GM23338 (cell line): ENCODE measurements at places on chromosomes 12 and 14.

DNA sequence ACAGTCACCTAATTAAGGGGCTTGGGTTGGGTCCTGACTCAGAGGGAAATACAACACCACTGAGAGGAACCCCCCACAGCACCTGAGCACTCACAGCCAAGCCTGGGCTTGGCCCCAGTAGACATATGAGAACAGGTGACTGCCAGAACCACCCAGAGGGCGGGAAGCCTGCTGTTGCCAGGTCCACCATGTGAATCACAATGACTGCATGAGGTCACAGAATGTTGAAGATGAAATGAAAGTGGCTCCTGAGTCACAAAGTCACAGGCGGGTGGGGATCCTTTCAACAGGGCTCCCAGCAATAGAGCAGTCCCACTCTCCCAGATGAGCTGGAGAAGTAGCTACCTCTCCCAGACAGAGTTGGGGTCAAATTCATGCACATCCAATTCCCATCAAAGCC is at the start of gene LRRC74A:
Gene LRRC74A, plus strand, starts transcription at position 287 of the 400 bp plus-strand sequence. CDS start 290 bp downstream, outside the sequence.
- DNase-seq: no peak

GRCh38 chr14:38605193-38606114 is 349.6 kb upstream of the CLEC14A start:
- DNase-seq: peak; percentile 36

- no peak for DNase-seq
These were observed 82.4 kb upstream of the SLC38A2 start for GRCh38 chr12:46454981-46455380.

- DNase-seq: no peak
These were observed 105.5 kb downstream of the SYT1 start for GRCh38 chr12:78970041-78970440.

DNA sequence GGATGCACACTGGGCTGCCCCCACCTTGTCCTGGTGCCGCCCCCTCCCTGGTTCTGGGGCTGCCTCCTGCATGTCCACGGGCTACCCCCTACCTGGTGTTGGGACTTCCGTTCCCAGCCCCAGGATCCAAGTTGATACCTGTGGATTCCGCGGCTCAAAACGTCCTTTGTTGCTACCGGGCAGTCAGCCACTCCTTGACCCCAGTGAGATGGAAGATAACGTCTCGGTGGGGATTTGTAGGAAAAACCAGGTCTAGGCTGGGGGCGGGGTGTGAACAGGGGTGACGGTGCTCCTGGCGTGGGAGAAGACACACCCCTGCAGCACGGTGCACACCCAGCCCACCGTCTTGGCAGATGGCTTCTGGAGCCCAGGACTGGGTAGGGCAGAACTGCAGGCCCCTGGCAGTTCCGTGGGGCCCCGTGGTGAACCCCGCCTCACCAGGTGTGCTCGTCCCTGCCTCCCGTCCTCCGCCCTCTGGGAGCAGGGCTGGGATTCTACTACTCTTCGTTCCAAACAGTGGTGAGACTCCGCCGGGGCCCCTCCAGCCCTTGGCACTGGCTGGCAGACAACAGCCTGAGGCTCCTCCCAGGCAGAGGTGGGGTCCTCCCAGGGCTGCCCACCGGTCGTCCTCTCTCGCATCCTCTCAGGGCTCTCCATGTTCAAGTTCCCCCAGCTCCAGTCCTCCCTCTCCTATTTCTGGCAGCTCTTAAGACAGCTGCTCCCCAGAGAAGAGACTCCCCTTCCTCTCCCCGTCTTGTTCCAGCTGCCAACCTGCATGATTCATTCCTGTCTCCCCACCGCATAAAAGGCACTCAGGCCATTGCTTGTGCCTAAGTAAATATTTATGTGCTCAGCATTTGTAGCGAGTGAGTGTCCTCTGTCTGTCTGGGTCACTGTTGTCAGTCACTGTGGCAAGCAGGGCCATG is 75.5 kb downstream of the FBXL14 start:
- DNase-seq: no peak

- no peak for DNase-seq
These were observed 29.6 kb upstream of the PRMT8 start for GRCh38 chr12:3461391-3461790.
